ENCODE measurements at places on chromosomes 3 and 15.

GRCh38 chr3:48503401-48504050 lies 448 bp downstream of the SHISA5 start:
- DNase-seq, result peak; percentile 54

- DNase-seq, result no peak
Measured at GRCh38 chr15:98977441-98977840, 30.2 kb downstream of the PGPEP1L start.

DNA sequence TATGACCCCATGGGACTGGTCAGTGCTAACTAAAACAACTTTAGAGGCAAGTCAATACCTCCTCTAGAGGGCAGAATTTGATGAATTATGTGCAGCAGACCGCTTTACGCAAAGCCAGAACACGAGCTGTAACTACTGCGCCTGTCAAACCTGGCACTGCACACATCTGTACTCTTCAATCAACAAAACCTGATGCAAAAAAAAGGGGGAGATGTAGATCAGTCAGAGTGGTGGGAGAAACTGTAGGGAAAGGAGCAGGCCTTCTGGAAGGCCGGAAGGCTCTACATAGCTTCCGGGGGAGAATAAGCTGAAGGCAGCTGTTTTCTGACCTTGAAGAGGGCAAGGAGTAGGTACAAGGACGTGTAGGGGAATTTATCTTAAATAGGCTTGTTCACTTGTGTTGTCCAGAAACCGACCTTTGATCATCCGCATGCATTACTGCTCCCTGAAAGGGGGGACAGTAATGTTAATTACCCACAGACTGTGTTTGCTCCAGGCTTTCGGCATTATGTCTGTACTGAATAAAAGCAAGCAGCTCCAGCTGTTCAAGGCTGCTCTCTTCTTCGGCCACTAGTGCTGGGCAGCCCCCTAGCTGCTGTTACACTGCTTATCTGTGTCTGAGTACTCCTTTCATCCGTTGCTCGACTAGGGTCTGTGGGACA lies 41.0 kb downstream of the GPR160 start:
- peak; percentile 7 for DNase-seq

- DNase-seq, result no peak
Measured at GRCh38 chr3:40267937-40268724, 41.4 kb upstream of the EIF1B start.

GRCh38 chr3:29242296-29242695 lies 38.6 kb upstream of the RBMS3 start:
- no peak for DNase-seq

DNA sequence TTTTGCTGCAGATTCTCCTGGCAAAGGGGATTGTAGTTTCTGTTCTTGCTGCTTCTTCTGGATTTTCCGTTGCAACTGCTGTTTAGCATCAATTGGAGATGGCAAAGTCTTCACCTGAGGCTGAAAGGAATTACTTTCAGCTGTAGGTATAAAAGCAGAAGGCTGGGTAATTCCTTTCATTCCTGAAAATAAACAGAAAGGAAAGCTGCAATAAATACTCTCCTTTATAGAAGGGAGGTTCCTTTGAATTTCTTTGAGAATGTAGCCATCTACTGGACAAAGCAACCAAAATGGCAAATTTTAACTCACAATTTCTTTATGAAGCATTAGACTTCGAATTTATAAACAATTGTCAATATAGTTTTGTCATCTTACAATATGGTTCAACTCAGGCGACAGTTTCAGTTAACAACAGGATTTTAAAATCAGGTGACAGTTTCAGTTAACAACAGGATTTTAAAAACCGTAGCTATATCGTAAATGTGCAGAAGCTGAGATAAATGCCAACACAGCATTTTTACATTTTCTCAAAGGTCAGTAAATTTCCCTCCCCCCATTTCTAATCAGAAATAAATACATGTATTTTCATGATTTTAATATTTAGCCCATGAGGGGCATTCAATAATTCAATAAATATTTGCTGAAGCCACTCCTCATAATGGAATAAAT lies 104.9 kb upstream of the NEDD4 start:
- DNase-seq, result no peak

GRCh38 chr15:73075160-73075859 lies 23.0 kb downstream of the NEO1 start:
- DNase-seq, result no peak

GRCh38 chr3:30648670-30649357 lies 42.4 kb downstream of the TGFBR2 start:
- DNase-seq, result no peak

GRCh38 chr3:100968932-100969906 lies 24.0 kb downstream of the ABI3BP start:
- DNase-seq, result no peak

DNA sequence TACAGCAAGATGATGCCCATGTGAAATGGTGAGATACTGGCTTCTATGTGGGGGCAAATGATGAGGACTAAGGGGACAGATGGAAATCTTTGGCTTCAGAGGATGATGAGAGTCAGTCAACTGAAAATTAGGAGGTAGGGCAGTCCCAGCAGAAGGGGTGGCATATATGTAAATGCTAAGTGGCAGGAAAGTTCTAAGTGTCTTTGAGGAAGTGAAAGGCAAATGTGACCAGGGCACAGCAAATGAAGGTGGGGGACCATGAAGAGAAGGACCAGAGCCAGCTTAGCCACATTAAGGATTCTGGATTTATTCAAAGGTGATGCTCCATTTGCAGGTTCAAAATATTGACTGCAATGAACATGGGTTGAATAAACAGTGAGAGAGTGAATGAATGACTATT lies 29.2 kb upstream of the LIMD1 start:
- no peak for DNase-seq

DNA sequence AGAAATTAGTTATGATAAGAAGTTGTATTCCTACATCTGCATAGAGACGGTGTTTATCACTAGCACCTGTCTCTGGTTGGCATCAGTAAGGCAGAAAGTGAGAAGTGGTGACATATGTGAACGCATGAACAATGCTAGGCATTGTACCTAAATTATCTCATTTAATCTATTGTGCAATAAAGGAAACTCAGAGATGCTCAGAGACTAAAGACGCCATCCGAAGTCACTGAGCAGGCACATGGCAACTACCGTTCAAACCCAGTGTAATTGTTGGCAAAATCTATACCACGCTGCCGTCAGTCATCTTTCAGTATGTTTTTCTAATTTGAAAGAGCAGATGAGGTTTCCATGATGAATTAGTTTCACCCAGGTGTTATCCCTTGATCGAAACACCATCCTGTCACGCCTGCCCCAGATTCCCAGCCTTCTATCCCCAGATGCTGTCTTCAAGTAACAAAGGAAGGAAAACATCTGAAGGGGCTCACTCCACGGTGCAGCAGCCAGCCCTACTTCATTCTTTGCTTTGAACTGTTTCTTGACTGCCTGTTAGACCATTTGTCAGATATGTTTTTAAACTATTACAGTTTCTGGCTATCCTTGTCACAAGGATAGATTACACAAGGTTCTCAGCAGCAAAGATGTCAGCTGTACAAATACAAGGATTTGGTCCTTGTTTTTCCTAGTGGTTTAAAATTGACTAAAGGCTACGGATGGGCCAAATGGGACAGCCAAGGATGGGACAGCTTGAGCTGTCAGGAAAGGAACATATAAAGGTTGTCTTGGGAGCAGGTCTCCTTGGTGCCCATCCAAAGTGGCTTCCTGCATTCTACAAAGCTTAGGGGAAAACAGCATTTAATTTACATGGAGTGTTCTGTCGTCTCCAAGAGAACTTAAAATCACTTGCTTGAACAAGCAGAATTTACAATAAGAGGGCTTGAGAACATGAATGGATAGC lies 99.1 kb downstream of the TMEM108 start:
- DNase-seq, result no peak

GRCh38 chr3:71054312-71054711 lies 529.2 kb downstream of the FOXP1 start:
- no peak for DNase-seq

- peak; percentile 46 for DNase-seq
Measured at GRCh38 chr15:33007303-33007855, 187.1 kb downstream of the FMN1 start.

- DNase-seq, result peak; percentile 43
Measured at GRCh38 chr3:117628823-117629291, 919.3 kb downstream of the TUSC7 start.

DNA sequence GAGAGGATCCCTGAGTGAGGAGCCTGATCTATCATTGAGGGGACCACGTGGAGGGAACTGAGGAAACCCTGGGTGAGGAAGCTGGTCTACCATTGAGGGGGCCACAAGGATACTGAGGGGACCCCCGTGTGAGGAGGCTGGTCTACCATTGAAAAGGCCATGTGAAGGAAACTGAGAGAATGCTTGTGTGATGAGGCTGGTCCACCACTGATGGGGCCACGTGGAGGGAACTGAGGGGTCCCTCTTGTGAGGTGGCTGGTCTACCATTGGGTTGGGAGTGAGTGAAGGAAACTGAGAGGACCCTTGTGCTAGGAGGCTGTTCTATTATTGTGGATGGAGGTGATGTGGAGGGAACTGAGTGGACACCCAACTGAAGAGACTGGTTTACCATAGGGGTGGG lies 161.3 kb downstream of the FBLN2 start:
- no peak for DNase-seq

DNA sequence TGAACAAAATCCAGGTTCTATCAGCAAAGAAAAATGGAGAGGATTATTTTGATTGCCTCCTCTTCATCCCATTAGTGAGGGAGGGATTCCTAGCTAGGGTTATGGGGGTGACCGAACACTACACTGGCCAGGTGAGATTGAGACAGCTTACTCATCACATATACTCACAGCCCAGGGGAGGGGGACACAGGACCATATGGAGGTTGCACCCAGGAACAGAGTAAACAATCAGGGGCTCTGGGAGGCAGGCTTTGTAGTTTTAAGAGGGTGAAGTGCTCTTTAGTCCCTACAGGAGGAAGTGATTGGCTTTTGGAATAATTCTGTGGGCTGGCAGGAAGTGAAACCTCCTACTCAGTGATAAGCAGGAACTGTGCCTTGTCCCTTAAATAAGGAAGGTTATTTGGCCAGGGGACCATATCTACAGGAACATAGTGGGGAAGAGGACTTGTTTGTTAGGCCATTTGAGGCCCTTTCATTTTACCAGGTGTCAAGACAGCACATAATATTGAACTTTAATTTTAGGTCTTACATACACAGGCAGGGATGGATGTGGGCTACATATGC lies 17.5 kb upstream of the KCTD6 start:
- no peak for DNase-seq

- no peak for DNase-seq
Measured at GRCh38 chr3:4834403-4834866, 144.8 kb upstream of the BHLHE40 start.

- no peak for DNase-seq
Measured at GRCh38 chr3:122239112-122239511, 55.6 kb downstream of the CASR start.

GRCh38 chr3:23829242-23829934 lies 23.6 kb downstream of the UBE2E1 start:
- no peak for DNase-seq

GRCh38 chr15:82829234-82829633 lies 19.8 kb downstream of the WHAMM start:
- DNase-seq, result no peak

- DNase-seq, result no peak
Measured at GRCh38 chr3:4322635-4323034, 19.5 kb downstream of the SETMAR start.

DNA sequence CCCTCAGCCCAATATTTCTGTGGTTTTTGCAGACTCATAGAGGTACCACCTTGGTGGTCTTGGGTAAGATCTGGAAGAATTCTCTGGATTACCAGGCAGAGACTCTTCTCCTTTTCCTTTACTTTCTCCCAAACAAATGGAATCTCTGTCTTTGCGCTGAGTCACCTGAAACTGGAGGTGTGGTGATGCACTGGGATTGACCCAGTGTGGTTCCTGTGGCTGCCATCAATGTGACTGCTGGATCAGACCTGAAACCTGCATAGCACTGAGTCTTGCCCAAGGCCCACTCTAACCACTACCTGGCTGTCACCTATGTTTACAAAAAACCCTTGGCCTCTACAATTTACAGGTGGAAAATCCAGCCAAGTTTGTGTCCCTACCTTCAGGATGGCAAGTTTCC lies 295.3 kb downstream of the RBMS3 start:
- no peak for DNase-seq

DNA sequence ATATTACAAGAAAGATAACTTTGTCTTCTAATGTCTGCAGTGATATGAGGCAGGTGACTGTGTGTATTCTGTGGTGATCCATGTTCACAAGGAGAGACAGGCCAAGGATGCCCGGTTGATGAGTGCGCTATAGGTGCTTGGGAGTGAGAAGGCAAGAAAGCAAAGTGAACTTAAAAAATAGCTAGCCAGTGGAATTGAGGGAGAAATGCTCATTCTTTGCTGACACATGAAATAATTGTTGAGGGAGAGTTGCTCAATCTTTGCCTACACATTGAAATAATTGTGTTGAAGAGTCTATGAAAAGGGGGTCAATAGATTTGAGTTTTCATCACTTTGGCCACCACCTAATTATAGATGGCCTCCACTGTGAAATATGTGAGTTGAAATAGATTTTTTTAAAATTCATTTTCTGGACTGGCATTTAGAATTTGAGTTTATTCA lies 156.3 kb downstream of the LPP start:
- DNase-seq, result no peak

GRCh38 chr15:68463996-68464395 lies 32.0 kb upstream of the ITGA11 start:
- no peak for DNase-seq

DNA sequence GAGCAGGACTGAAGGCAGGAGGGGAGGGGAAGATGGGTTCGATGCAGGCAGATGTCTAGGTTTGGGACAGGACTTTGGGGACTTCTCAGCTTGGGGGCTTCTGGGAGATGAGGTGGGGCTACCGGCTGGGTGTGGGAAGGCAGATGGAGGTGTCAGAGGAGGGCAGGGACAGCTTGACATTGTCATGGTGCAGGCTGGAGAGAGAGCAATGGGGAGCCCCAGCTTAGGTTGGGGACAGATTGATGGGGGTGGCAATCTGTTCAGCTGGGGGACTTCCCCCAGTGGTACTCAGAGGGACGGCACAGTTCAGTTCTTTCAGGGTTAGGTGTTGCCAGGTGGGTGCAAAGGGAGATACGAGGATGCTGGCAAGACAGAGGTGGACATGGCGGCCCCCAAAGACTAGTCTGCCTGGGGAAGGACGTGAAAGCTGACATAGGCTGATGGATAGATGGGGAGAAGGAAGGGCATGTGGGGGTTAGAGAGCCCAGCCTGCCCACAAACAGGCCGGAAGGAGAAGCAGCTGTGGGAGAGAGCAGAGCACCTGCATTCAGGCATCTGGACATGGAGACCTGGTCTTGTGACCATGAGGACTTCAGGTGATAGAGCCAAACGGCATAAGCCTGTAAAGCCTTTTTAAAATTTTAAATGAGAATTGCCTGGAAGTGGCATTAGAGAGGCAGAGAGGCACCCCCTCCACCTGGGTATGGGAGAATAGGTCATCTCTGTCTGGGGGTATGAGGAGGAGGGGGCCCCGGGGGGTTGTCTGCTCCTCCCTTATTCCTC lies 21.1 kb downstream of the ACAA1 start:
- DNase-seq, result no peak

DNA sequence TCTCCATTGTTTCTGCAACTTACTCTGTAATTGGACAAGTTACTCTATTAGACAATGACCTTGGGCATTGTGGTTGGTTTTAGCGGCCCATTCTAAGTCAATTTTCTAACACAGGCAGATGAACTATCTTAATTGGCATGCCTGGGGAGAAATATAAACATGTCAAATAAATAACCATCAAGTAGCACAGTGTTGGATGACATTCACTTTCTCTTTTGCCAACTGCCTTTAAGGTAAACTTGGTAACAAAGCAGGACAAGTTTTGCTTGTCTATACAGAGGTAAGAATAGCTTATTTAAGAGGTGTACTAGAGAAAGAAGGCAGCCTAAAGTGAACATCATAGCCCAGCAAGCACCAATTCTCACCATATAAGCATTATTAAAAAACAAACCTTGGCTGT lies 599.6 kb downstream of the GBE1 start:
- DNase-seq, result no peak
